ENCODE measurements at places on chromosomes 5 and 9.
A peak's percentile ranks its signal among the peaks of the same experiment; 100 is the strongest.

DNA sequence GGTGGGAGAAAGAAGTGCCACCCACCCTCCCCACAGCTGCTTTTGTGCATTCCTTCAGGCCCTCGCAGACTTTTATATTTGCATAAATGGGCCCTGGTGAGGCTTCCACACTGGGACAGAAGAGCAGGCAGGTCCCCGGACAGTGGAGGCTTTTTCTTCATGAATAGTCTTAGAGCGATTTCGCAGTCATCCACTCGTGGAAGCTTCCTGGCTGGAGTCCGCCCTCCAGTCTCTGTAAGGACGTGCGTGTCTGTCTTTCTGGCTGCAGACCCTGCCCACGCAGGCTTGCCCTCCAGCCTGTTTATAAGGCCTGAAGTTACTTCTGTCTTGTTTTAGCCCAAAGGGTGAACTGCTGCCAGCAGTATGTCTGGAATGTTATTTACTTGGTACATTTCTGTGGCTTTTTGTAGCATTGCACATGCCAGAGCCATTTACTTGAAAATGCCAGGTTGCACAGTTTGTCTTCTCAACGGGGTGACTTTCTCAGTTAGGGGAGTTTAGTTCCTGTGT is 195.7 kb downstream of the AOPEP start:
- DNase-seq, result no peak

DNA sequence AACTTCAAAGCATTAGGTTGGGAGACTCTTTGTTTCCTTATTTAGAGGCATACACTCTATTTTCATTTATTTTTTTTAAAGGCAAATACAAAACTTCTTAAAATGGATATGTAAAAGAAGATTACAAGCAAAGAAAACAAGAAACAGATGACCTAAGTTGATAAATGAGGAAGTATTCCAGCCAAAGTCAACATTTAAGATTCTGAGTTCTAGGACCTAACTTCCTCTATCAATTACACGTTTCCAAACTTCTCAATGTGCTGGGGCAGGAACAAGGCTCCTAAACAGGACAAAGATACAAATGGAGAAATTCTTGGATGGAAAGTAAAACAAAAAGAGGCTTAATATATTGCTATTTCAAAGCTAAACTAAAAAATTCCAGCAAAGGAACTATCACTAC is 89.5 kb downstream of the TLE1 start:
- no peak for DNase-seq

DNA sequence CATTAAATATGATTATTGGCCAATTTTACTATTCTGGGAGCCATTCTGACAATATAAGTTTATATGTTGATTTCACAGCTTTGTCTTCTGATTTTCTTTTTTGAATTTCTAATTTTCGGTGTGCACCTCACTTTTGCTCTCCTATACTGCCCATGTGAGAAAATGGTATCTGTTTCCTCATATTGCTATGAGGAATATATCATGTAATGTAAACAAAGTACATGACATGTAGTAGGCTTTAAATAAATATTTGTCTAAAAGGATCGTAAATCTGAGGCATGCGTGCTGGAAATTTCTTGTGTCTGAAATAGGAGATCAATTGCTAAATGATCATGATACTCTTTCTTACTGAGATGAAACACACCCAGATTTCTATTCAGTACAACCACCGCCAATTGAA is 119.9 kb downstream of the ZDHHC21 start:
- no peak for DNase-seq

- no peak for DNase-seq
Measured at GRCh38 chr5:113897748-113898147, 384.3 kb downstream of the YTHDC2 start.

DNA sequence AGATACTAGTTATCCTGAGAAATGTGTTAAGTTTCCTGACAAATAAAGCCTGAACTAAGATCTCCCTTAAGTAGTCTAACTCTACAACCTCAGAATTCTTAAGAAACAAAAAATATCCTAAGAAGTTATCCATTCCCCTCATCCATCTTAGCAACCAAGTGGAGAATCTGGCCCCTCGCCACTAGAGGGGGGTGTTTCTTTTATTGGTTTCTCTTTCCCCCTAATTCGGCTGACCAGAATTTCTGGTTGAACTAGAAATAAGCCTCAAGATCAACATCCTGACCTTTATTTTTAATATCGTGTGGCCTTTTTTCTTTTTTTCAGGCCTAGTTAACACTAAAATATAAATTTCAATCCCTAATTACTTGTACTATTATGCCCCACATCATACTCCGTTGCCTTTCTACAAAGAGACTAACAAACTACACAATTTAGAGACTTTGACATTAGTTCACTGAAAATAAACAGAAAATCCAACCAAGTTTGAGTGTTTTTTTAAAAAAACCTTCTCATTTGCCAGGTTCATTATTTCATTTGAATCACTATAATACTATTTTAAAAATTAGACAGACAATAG is 14.3 kb upstream of the NR4A3 start:
- peak; percentile 69 for DNase-seq

DNA sequence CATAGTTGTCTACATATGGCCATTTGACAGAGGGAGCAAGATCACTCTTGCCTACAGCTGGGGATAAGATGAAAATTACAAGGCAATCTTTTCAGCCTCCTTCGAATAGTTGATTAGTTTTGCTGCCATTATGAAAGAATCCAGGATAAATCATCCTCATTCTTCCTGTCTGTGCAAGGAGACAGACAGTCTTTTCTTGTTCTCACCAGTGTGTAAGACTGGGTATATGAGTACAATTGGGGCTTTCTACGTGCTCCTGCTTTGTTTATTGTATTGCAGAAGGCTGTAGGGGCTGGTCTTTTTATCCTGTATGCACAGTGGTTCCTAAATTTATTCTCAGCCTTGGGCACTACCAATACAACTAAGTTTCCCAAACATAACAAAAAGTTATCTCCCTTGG is 76.8 kb downstream of the SPEF2 start:
- DNase-seq, result no peak

DNA sequence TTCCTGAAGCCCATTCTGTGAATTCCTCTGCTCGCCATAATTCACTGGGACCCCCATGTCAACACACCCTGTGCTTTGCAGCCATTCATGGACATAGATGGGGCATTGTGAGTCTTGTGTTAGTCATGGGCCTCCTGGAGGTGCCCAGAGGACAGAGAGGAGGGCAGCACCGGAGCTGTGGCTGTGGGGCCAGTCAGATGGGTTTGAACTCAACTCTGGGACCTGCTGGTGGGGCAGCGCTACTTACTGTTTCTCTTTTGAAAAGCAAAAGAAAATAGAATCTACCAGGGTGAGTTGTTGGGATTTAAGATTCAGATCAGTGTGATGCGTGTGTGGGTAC is 11.3 kb upstream of the EXOC3 start:
- DNase-seq, result no peak

- DNase-seq, result no peak
Measured at GRCh38 chr9:32622948-32623347, 12.5 kb downstream of the TAF1L start.

- no peak for DNase-seq
Measured at GRCh38 chr5:160197341-160198144, 31.8 kb upstream of the FABP6 start.

- no peak for DNase-seq
Measured at GRCh38 chr9:86741311-86742208, 205.7 kb downstream of the GAS1 start.

DNA sequence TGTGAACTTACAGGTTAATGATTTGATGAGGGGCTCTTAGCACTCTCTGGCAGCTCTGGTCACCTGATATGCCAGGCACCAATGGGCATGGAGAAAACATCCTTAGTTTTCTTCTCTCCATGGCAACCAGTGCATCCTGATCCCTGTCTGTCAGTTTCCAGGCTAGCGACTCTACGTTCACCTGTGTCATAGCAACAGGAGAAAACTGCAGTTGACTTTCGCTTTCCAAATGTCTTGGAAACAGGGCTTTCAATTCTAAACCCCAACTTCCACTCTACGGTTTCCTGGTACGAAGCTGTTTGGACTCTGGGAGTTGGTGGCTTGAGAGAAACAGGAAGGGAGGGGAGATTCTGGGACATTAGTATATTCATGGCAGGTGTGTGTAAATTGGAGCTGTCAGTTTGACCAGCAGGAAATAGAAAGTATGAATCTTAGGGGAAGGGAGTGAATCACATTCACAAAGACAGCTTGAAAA is 74.4 kb downstream of the SLC28A3 start:
- no peak for DNase-seq

DNA sequence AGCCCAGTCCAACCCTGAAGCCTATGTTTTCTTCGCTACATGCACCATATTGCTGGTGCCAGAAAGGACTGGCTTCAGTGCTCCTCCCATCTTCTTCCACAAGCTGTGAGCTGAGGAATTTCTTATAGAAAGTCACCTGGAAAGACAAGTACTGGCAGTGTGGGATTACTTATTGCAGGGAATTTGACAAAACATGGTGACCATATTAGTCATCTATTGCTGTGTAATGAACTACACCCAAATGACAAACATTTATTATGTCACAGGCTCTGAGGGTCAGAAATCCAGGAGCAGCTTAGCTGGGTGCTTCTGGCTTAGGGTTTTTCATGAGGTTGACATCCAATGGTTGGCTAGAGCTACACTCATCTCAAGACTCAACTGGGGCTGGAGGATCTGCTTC is 75.5 kb downstream of the ENTREP1 start:
- DNase-seq, result no peak

DNA sequence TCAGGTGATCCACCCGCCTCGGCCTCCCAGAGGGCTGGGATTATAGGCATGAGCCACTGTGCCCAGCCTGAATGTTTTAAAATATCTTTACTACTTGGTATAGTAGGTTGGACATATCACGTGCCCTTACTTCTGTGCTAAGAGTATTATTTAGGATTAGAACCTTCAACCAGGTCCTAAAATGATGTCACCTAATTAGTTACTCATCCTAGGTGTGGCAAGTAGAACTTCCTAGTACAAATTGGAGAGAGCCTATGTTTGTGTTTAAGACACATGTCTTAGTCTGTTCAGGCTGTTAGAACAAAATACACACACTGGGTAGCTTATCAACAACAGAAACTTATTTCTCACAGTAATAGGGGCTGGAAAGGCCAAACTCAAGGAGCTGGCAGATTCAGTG is 51.5 kb downstream of the ZFAND5 start:
- no peak for DNase-seq

DNA sequence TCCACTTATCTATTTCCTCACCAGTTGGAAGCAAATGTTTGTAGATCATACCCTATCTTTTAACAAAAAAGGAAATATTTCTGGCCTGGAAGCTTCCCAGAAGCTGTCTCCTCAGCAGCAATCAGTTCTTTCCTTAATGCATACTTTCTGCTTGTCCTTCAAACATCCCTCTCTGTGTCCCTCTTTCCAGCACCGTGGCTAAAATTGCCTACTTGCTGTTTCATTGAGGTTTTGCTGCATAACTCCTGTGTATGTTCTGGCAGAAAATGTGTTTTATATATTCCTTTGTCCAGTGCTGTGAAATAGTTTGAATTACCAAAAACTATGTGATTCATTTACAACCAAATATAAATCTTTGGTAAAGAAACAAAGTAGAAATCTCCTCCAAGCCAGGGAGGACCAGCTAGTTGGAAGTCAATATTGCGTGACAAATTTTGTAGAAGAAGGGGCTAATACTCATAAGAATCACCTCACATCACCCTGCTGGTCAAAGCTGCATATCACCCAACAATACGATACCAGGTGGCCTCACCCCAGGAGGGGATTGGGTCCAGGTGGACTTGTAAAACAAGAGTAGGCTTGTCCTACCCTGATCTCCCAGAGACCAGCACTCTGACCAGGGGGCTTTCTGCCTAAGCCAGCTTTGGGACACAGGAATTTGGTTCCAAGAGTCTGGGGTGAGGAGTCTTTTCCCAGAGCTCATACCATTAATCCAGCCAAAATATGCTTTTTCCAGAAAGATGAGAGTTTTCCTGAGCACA is 198.4 kb upstream of the SNX2 start:
- no peak for DNase-seq

DNA sequence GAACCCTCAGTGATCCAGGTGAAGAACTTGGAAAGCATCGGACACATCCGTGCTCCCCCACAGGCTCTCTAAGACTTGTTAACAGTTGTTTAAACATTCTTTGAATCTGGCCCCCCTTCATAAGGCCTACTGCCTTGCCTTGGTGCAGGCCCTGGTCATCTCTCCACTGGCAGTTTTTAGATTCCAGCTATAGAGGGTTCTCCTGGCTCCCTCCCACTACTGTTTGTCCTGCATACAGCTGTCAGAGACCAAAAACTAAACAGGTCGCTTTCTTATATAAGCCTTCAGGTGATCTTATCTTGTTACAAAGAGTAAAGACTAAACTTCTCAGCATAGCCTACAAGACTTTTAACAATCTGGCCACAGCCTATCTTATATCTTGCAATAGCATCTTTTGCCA is 32.3 kb downstream of the NRG2 start:
- DNase-seq, result no peak

DNA sequence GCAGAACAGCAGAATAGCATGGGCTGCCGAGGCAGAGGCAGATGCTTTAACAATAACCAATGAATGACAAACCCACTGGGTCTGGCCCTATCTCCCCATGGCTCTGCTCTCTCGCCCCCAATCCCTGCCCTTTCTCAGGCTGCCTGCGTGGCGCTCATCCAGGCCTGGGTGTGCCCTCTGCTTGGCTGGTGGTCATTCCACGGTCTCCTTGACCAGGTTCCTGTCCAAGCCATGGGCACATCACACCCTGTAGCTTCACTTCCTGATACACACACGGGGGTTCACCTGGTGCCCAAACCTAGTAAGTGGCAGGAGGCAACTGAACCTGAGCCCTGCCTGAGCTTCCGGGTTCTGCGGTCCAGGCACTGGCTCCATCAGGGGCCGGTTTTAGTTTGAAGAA is 87.6 kb downstream of the DAP start:
- DNase-seq, result no peak

DNA sequence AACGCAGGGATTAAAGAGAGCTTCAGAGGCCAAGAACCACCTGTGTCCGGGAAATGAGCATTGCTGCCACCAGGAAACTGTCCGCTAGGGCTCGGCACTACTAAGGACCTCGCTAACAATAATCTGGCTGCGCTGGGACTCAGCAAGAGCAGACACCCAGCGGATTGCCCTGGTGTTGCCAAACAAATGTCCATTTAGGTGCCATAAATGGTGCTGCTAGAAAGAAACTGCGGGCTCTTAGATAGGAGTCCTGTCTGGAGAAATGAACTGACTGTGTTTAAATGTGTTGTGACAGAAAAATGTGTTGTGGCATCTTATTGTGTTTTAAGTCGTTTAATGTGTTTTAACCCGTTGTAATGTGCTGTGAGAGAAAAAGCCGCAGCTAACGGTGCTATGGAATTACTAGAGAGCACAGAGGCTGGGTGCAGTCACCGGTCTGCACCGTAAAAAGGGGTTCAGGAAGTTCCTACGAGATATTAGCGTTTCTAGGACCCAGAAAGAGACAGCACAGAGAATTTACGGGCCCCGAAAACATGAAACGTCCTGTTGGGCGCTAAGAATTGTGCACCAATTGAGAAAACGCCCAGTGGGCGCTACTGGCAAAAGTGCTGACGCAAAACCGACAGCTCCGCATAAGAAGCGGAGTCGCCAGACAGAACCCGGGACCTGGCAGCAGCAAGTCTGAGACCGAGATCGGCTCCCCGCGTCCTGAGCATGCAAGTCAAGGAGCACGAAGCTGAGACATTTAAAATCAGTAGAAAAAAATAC is 90.6 kb downstream of the ANXA2R start:
- DNase-seq, result peak; percentile 63
